A172 (cell line): ENCODE measurements at places on chromosomes 1 and 21.

DNA sequence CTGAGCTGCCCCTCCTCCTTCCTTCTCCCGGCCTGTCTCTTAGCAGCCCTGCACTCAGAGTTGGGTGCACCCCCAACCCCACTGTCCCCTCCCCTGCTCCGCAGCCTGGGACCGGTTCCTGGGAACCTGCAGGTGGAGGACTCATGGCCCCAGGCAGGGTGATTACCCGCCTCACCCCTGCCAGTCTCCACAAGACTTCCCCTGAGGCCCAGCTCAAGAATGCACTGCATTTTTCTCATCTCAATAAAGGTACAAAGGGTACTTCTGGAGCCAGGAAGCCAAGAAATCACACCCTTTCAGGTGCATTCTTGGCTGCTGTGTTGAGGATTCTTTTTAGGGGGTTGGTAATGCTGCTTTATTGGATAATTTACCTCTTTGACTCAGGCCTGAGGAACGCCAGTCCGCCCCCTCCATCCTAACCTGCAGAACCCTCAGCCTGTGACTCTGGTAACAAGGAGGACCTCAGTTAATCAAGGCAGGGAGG lies 126.3 kb upstream of the TMPRSS2 start:
- DNase-seq = no peak

GRCh38 chr21:38379147-38379546 lies 119.1 kb downstream of the ERG start:
- DNase-seq = no peak

DNA sequence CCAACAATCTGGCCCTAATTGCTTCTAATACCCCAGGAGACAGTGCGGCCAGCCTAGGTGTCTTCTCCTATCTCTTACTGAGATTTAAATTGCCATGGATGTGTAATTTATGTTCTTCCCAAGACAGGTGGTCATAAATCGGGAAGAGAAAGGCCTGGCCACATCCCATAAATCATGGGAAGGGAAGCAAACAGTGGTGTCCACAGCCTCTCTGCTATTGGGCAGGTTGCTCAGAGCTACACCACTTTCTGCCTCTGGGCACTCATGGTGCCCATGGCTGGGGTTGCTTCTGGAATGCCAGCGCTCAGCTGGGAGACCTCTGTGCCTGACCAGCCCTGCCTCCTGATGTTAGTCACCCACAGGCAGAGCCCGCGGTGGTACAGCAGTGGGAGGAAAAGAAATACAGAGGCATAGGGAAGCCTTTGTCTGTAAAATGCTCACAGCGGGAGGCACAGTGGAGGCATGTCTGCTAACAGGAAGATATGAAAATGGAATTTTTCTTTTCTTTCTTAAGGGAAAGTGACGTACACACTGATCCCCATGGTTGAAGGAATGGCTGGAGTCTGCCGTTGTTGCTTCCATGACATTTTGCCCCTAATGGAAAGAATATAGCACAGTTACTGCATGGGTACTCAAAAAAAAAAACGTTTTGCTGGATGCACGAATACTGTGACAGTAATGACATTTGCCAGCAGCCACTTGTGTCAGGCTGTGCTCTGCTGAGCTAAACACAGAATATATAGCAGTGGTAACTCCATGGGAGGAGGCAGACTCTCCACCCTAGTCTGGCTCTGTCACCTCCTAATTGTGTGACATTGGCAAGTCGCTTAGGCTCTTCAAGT lies 21.9 kb downstream of the MTARC1 start:
- peak; percentile 95 for DNase-seq

- no peak for DNase-seq
Observed at GRCh38 chr1:154796303-154796892, 73.7 kb downstream of the KCNN3 start.

DNA sequence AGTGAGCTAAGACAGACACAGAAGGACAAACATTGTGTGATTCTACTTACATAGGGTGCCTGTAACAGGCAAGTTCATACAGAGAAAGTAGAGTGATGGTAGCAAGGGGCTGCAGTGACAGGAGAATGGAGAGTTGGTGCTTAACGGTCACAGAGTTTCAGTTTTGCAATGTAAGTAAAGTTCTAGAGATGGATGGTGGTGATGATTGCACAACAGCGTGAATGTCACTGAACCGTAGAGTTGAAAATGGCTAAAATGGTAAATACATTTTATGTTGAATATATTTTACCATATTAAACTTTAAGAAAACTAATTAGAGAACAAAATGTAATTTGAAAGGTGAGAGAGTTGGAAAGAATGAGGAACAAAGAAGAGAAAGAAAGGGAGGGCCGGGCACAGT lies 8.7 kb downstream of the CFAP107 start:
- DNase-seq = no peak
